NCI-H187 (cell line): ENCODE measurements at places on chromosomes 16 and 17.

- DNase-seq = no peak
Measured at GRCh38 chr16:10992797-10993196, 48.4 kb downstream of the CLEC16A start.

DNA sequence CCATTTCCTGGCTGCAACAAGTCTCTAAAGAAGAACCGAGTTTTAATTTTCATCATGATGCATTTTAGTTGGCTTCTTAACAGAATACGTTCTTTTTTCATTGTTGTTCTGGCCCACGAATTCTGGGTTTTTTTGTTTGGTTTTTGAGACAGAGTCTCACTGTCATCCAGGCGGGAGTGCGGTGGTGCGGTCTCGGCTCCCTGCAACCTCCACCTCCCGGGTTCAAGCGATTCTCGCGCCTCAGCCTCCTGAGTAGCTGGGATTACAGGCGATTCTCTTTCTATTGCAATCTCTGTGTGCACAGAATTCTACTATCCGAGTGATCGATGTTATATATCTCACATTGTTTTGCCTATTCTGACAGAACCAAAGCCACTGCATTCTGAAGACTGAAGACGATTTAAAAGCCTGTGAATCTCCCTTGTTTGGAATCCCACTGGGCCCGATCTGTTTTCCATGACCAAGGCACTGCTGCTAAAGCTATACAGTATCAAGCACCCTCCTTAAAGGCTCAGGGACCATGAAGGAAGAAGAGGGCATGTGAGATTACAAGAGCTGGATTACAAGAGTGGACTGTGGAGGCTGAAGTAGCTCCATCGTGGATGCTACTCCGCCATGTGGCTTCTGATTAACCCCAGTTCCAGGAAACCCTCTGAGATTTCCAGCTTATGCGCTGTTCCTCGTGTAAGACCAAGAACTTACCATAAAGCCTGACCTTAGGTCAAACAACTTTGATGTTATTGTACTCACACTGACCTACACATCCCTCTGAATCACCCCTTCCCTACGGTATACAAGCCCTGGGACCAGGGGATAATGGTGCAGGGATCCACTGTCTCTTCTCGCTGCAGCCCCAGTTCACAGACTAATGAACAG is 44.3 kb downstream of the ADCY9 start:
- DNase-seq = no peak

DNA sequence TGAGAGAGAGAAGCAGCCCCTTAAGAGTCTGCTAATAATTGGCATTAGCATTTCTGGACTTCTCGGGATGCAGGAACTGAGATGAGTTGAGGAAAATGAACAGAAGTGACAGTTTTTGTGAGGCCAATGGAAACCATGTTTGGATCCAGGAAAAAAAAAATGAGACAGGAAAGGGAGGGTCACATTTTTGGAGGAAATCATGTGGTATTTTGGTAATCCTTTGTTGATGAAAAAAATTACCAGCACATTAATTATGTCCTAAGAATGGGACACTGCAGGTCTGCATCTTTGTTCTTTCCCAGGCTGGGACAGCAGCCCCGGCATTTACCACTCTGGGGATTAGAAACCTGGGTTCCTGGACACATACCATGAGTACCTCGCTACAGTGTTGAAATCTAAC is 109.9 kb upstream of the ZFHX3 start:
- no peak for DNase-seq

GRCh38 chr16:15949210-15950160 is at the start of gene ABCC1:
ABCC1 (plus strand) TSS chr16:15949616; CDS start chr16:15949752, 136 bp downstream.
- no peak for DNase-seq

GRCh38 chr16:27822529-27822928 is 241.0 kb downstream of the GSG1L start:
- no peak for DNase-seq

- no peak for DNase-seq
Measured at GRCh38 chr16:68470461-68471150, 22.3 kb upstream of the SMPD3 start.

DNA sequence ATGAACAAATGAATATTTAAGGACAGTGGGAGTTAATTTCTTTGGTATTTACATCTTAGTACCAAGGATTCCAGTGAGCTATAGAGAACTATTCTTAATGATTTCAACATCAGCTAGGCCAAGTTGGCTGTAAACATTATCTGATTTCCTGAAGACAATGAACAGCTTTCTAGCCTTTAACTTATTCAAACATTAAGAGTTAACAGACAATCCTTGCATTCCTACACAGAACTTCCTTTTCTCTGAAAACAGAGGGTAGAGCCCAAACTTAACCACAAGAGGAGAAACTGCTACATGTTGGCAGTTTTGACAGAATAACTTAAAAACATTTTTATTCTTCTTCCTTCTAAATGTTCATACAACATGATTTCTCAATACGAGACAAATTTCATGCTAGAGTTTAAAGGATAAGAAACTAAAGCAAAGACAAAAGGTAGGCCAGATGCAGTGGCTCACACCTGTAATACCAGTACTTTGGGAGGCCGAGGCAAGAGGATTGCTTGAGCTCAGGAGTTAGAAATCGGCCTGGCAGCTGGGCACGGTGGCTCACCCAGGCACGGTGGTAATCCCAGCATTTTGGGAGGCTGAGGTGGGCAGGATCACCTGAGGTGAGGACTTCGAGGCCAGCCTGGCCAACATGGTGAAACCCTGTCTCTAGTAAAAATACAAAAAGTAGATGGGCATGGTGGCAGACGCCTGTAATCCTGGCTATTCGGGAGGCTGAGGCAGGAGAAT is 4.4 kb downstream of the CRLF3 start:
- no peak for DNase-seq

DNA sequence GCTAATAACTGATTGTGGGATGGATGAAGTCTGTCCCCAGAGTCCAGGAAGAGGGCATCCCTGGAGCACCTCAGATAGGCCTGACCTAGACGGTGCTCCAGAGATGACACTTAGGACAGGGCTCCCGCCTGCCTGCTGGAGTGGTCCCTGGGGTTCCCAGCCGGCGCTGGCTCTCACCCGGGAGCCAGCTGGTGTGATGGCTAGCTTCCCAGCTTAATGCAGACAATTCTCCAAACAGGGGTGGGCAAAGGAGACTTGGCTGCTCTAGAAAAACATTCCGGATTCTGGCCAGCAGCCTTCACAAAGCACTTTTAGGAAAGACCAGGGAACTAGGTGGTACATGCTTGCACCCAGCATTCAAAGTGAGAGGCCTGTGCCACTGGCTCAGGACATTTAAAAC is 18.6 kb downstream of the ACE start:
- DNase-seq = no peak

DNA sequence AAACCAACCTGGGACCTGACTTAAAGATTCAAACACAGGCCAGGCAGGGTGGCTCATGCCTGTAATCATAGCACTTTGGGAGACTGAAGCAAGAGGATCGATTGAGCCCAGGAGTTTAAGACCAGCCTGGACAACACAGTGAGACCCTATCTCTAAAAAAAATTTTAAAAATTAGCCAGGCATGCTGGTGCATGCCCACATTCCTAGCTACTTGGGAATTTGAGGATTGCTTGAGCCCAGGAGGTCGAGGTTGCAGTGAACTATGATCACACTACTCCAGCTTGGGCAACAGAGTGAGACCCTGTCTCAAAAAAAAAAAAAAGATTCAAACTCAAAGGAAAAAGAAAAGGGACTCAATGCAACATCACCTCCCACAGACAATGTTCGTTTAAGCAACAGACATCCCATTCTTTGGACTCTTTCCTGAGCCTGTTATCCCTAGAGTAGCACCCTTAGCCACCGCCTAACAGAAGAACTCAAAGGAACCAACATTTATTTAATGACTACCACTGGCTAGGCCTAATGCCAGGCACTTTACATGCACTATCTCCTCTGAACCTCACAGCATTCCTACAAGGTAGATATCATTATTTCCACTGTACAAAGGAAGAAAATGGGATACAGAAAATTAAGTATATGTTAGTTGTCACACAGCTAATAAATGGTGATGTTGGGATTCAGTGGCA is 12.7 kb downstream of the MYO18A start:
- no peak for DNase-seq

DNA sequence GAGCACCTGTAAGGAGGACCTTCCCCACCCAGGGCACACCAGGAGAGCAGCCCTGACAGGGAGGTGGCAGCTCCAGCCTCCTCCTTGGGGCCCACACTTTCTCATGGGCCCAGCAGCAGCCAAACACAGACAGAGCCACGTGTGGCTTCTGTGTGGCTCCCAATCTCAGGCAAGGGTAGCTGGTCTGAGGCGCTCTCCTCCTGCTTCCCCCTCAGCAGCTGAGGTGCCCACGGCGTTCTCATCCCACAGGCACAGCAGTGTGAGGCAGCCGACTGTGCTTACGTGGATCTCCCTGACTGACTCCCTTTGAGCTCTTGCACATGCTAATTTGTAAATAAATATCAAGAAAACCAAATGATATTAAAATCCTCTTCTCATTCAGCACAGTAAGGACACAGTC is 30.9 kb downstream of the CMTM3 start:
- no peak for DNase-seq

GRCh38 chr16:28260193-28260592 is 32.1 kb upstream of the SBK1 start:
- DNase-seq = no peak

GRCh38 chr17:42274812-42275526 is 1.2 kb downstream of the STAT5B start:
- DNase-seq = no peak

DNA sequence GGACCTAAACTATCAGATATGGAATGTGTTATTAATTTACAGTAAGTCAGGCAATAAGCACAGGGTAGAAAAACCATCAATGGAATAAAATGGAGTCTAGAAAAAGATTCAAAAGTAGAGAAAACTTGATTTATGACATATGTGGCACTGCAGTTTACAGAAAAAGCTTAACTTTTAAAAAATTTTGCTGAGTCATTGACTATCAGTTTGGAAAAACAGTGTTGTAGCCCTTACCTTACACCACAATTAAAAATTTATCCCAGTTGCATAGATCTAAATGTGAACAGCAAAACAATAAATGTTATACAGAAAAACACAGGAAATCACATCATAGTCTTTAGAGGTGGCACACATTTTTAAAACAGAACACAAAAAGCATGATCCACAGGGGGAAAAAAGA is 108.5 kb downstream of the USP22 start:
- DNase-seq = no peak

DNA sequence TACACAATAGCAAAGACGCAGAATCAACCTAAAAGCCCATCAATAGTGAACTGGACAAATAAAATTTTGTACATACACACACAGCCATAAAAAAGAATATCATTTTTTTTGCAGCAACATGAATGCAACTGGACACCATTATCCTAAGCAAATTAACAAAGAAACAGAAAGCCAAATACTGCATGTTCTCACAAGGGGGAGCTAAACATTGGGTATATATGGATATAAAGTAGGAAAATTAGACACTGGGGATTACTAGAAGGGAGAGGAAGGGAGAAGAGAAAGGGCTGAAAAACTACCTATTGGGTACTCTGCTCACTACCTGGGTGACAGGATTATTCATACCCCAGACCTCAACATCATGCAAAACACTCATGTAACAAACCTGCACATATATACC is 28.2 kb downstream of the ADAMTS18 start:
- no peak for DNase-seq

- DNase-seq = no peak
Measured at GRCh38 chr16:66580605-66581209, 1.4 kb downstream of the CMTM2 start.

GRCh38 chr17:31835984-31836383 is 23.1 kb downstream of the COPRS start:
- DNase-seq = no peak

- no peak for DNase-seq
Measured at GRCh38 chr17:3020381-3020780, 43.0 kb downstream of the OR1D5 start.

GRCh38 chr17:72661116-72661944 is 431.2 kb downstream of the SLC39A11 start:
- DNase-seq = no peak

DNA sequence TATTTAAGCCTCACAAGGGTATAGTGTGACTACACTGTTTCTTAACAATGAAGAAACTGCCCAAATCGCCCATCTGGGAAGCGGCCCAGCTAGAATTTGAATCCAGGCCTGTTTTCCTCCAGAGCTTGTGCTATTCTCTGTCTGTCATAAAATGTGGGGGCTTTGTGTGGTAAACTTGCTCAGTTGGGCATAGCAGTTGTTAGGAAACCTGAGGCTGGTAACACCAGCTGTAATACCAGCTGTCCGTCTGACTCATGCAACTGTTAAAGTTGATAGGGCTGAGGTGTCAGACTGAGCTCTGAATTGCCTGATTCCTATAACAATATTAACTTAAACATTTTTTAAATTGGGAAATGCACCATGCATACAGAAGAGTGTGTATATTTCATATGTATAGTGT is 9.3 kb downstream of the NOD2 start:
- DNase-seq = no peak

GRCh38 chr16:30921748-30922419 is 1.5 kb upstream of the FBXL19 start:
- DNase-seq = peak; percentile 64

DNA sequence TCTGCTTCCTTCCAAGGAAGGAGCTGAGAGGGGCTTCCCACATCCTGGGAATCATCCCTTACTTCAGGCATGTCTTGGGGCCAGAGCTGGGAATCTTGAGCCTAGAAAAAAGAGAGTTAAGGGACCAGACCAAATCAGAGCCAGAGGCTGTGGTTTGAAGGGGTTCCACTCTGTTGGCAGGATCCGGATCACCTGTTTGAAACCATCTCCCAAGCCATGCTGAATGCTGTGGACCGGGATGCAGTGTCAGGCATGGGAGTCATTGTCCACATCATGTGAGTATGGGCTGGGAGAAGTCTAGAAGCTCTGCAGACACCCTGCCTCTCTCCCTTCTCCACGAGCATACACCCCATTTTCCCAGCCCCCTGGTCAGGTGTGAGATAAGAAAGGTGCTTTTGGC is 9.7 kb downstream of the PSMB3 start:
- DNase-seq = no peak

DNA sequence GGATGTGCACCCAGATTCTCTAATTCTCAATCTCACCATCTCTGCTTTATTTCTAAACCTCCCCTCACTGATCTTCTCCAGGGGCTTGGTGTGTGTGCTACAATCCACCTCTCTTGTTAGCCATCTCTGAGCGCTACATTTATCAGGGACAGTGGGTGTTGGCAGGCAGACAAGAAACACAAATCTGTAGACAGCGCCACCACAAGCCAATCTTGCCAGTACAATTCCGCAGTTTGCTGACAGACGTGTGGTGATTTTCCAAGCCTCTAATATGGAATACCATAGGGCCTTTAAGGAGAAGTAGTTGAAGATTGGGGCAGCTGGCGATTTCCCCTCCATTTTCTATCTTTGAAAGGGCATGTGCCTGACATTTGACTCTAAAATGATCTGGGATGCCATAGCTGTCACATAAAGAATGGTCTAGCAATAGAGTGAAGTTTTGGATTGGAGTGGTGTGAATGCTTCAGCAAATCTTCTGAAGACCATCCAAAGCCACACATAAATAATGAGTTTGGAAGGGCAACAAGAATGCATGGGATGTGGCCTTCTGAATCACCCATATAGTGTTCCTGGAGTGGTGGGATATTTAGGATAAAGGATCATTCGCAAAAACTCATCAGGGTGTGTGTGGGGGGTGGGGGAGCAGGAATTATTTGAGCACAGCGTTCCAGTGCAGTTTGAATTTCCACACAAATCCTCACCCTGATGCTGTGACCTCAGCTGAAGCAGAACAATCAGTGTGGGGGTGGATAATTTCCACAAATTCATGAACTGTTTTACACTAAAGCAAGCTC is 12.0 kb upstream of the ANKFN1 start:
- DNase-seq = no peak

GRCh38 chr17:38844261-38844757 is 9.2 kb downstream of the RPL23 start:
- no peak for DNase-seq
